ENCODE measurements at places on chromosomes 7 and 10. TPM values are rescaled to one million over a fixed set of nuclear protein-coding genes. Genes with fewer than 3 reads are reported as not detected.

- DNase-seq = no peak
Observed at GRCh38 chr10:4217187-4217586, 432.2 kb upstream of the KLF6 start.

DNA sequence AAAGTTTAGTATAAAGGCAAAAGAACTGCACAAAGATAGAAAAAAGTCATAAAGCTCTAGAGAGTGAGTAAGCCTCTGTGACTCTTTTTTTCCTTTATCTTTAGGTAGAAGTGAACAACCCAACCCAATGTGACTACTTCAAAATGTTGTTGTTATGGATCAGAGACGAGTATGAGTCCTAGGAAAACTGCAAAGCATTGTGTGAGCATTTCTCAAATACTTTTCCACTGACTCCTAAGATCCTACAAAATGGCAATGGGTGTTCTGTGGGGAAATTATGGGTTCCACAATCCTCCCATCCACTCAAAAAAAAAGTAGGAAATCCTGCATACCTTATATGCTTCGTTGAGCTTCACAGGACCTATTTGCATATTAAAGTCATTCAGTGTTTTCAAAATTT is 177.1 kb downstream of the DGKI start:
- DNase-seq = no peak

- peak; percentile 75 for DNase-seq
Observed at GRCh38 chr7:102415685-102416225, 17.6 kb upstream of the ORAI2 start.

- peak; percentile 18 for DNase-seq
Observed at GRCh38 chr10:125015356-125015944, 73.5 kb downstream of the ZRANB1 start.

- DNase-seq = no peak
Observed at GRCh38 chr7:159010937-159011721, 133.5 kb downstream of the VIPR2 start.

GRCh38 chr10:104069613-104070012 is 16.1 kb downstream of the COL17A1 start:
- no peak for DNase-seq

Gene NODAL
- not detected for total RNA-seq

DNA sequence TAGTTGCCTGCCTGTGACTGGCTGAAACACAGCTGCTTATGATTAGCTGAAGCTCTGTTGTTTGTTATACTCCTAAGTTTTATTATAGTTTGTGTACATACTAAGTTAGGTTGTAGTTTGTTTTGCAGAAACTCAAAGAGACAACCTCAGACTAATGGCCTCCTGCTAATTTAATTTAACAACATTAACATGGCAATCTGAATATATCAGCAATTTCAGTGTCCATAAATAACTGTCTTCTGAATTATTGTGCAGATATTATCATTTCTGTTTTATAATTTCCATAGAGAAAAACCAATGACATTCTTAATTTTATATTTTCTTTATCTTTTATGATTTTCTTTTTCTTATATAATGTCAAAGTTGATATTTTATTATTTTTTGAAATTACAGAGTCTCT is 298.1 kb upstream of the PLXDC2 start:
- DNase-seq = no peak

Gene TFR2
- total RNA-seq = 7.3 TPM

- no peak for DNase-seq
Observed at GRCh38 chr10:113019692-113020474, 69.8 kb downstream of the TCF7L2 start.

DNA sequence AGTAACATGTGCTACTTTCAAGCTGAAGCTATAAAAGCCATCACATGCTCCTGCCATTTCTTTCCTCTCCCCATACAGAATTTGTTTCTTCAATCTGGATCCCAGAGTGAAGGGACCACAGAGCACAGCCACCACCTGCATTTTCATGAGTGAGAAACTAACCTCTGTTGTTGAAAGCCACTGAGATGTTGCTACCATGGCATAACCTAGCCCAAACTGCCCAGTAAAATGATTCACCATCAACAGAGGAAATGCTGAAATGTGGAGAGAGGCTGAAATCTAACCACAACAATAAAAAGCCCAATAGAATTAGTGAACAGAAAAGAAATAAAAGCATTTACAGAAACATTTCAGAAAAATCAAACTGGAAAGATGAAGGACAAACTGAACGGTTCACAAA is 125.2 kb downstream of the AMPH start:
- DNase-seq = no peak

DNA sequence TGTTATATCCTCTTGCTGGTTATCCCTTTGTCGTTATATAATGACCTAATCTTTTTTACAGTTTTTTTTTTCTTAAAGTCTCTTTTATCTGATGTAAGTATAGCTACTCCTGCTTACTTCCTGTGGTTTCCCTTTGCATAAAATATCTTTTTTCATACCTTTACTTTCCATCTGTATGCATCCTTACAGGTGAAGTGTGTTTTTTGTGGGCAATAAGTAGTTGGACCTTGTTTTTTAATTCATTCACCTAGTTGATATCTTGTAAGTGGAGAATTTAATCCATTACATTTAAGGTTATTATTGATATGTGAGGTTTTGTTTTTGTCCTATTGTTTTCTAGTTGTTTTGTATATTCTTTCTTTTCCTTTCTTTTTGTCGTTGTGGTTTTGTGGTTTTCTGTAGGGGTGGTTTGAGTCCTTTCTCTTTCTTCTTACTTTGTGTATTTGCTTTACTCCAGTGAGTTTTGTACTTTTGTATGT is 168.6 kb downstream of the MLLT10 start:
- peak; percentile 44 for DNase-seq

Gene HOXA4
- not detected for total RNA-seq

GRCh38 chr7:155987681-155988235 is 175.5 kb upstream of the SHH start:
- DNase-seq = no peak

DNA sequence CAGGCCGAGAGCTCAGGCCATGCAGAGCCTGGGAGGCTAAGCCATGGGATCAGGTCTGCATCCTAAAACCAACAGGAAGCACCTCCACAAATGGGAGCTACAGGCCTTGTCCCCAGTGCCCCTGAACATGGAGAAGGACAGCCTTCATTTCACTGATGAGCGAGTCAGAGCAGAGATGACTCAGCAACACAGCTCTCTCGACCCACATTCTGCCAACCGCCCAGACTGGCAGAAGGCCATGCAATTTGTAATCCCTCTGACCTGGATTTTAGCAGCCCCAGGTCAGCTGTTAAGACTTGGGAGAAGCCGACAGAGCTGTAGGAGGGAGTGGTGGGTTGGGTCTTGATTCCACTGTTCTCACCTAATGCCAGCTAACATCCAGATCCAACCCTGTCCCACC is 25.5 kb downstream of the VOPP1 start:
- DNase-seq = no peak

- DNase-seq = peak; percentile 31
Observed at GRCh38 chr10:13161857-13162271, 506 bp downstream of the MCM10 start.

Gene FAM25C
- total RNA-seq = not detected

- no peak for DNase-seq
Observed at GRCh38 chr7:85095806-85096205, 91.0 kb downstream of the SEMA3D start.

DNA sequence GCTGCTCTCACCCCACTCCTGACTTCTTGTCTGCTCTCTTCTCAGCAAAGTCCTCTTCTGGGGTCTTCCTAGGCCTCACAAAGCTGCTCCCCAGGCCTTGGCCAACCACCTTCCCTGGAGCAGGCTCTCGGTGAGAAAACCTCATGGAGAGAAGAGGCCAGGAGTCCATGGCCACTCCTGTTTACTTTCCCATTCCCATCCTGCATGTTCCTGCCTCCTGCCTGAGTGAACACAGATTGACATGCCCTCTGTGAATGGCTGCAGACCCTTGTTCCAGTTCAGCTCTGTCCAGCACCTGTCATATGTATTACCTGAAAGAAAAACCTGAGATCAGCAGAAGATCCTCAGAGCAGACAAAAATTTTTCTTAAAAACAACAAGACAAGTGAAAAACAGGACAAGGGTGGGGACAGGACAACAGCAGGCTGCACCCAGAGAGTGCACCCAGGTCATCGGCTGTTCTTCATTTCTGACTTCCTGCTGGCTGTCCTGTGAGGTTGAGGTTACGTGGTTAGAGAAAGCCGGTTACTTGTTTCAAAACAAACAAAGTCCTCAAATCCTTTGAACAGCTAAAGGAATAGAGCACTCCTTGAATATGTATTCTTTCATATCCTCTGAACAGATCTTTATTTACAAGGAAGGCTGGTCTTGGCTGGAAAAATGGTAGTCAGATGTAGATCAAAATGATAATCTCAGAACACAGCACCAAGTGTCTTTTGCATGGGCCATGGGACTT is 34.0 kb upstream of the DLD start:
- DNase-seq = peak; percentile 65

Gene DRGX
- not detected for total RNA-seq

DNA sequence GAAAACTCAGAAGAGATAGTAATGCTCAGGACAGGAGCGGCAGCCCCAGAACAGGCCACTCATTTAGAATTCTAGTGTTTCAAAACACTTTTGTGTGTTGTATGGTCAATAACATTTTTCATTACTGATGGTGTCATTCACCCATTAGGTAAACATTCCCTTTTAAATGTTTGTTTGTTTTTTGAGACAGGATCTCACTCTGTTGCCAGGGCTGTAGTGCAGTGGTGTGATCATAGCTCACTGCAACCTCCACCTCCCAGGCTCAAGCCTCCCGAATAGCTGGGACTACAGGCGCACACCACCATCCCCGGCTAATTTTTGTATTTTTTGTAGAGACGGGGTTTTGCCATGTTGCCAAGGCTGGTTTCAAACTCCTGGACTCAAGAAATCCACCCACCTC is 65.9 kb upstream of the CAPZA2 start:
- DNase-seq = no peak

GRCh38 chr10:30017556-30017955 is 41.8 kb downstream of the JCAD start:
- no peak for DNase-seq

Gene LRRN3
- 211 TPM for total RNA-seq

DNA sequence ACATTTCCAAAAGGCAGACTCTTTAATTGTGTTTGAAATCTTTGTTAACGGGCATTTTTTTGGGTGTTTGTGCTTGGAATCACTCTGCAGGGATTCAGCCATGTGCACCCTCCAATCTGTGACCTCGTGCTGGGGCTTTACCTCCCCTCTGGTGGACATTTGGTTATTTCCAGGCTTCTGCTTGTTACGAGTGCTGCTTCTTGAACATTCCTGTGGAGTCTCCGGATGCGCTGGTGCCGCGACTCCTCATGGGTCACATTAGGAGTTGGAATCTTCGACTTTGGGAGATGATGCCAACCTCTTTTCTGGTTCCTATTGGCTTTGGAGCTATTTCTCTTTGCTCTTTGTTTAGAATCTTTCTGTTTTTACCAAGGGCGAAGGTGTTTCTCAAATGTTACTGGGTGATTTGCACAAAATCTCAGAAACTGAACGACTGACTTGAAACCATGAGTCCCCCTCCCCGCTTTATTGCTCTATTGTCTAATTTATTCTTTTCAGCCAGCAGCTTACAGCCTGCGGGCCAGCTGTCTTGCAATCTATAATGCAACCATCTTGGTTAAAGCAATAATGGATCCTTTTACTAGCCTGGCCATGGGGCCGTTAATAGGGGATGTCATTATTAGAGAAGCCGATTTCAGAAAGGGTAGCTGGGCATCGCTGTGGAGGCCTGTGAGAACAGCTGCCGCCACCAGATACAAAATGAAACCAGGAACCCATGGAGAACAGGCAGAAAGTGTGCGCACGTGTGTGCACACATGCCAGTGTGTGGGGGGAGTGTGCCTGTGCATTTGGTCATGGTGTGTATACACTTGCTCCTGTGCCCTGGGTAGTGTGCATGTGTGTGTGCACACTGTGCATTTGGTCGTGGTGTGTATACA is 9.9 kb upstream of the DPYSL4 start:
- no peak for DNase-seq

GRCh38 chr10:48470115-48470892 is 134.6 kb downstream of the ARHGAP22 start:
- no peak for DNase-seq

Gene EVX1
- not detected for total RNA-seq

DNA sequence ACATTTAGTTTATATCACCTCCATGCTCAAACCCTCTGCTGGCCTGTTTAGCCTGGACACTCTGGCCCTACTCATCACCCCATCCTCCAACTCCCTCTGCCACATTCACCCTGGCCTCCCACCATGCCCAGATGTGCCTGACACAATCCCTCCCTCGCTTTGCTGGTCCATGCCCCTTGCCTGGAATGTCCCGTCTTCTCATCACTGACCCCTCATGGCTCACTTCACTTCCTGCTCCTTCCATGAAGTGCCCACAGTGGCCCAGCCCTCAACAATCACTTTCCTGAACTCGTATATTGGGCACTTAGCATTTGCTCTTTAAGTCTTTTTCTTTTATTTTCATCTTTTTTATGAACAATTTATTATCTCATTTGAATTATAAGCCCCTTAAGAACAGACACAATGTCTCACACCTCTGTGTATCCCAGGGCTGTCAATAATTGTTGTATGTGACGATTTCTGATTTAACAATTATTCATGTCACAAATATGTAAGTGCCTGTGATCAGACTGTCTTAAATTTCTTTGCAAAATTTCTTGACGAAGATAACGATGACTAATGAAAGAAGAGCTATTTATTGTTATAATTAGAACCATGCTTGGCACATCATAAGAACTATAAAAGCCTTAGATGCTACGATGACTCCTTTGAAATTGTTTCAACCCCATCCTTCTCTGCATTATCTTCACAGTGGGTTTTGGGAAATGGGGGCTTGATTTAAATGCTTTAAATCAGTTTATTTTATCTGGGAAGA is 209.9 kb upstream of the YAE1 start:
- no peak for DNase-seq

- DNase-seq = no peak
Observed at GRCh38 chr7:67525588-67525987, 529.0 kb downstream of the TYW1 start.

DNA sequence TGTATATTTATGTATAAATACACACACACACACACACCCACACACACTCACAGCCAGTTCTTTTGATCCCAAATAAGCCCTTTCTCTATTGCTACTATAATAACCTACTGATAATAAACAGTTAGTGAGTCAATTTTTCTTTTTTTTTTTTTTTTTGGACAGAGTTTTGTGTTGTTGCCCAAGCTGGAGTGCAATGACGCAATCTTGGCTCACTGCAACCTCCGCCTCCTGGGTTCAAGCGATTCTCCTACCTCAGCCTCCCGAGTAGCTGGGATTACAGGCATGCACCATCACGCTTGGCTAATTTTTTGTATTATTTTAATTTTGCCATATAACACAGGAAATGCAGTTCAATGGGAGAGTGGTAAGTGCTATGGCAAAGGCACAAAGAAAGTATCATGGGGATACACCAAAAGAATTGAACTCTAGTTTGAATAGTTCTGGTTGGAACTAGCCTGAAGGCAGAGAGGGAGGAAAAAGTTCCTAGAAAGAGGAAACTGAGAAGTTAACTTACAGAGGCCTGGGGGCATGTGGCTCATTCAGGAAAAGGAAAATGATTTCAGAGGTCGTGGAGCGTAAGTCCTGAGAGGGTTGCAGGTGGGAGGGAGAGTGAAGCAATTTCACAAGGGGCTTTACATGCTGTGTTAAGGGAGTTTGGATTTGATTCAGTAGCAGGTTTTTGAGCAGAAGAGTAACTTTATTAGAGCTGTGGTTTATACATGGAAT is 44.4 kb upstream of the JCAD start:
- DNase-seq = no peak

Gene MKI67
- 328 TPM for total RNA-seq
